ENCODE measurements at places on chromosomes 16 and 17.

- DNase-seq, result no peak
These were observed 6.7 kb downstream of the SNN start for GRCh38 chr16:11674818-11675560.

DNA sequence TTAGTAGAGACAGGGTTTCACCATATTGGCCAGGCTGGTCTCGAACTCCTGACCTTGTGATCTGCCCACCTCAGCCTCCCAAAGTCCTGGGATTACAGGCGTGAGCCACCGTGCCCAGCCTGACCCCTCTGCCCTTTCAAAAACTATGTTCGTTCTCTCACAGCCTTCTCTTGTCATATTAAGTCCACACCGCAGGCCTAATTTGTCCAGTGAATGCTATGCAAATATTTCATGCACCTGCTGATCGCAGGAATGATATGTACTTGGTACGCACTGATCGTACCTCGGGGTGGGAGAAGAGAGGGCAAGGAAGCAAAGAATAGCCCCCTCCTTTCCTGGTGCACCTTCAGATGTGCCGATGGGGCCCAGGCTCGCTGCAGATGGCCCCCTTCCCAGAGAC lies 3.0 kb upstream of the BIRC5 start:
- no peak for DNase-seq

DNA sequence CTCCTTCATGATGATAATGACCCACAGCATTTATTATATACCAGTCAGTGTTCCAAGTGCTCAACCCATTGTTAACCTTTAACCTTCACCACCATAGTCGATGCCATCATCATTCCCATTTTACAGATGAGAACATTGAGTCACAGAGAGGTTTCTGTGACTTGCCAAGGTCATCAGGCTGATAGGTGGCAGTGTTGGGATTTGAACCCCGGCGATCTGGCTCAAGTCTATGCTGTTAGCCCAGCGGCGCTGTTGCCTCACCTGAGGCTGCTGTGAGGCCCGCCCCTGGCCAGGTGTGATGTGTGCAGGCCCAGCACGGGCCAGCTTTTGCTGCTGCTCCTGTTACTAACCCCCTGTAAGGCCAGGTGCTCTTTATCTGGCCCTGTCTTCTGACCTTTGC lies 101.2 kb downstream of the OR1D5 start:
- DNase-seq, result no peak

- DNase-seq, result no peak
These were observed 31.3 kb upstream of the MRPS23 start for GRCh38 chr17:57881143-57881542.

DNA sequence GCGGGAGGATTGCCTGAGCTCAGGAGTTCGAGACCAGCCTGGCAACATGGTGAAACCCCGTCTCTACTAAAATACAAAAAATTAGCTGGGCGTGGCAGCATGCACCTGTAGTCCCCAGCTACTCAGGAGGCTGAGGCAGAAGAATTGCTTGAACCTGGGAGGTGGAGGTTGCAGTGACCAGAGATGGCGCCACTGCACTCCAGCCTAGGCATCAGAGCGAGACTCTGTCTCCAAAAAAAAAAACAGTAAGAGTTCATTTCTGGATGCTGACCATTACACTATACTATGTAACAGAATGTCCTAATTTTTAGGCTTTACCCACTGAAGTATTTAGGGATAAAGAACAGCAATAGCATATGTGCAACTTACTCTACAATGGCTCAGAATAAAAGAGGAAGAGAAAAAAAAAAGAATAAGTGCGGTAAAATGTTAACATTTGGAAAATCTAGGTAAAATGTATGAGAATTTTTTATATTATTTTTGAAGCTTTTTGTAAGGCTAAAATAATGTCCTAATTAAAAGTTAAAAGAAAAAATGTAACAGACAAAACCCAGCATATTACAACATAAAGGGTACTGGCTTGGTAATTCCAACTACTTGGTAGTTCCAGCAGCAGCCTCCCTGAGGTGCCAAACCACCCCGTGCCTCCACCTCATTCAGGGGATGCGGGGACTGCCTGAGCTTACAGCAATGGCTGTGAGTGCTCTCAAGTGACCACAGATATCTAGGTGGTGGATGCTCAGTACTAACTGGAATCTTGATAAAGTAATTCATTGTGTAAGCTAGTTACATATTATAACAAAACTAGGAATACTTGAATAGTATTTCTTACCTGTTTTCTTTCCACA lies 10.9 kb downstream of the COPS3 start:
- DNase-seq, result no peak

- no peak for DNase-seq
These were observed 100.2 kb upstream of the SDK2 start for GRCh38 chr17:73744411-73744810.

- DNase-seq, result no peak
These were observed 23.0 kb downstream of the CARHSP1 start for GRCh38 chr16:8845699-8846298.

GRCh38 chr16:89256651-89257254 lies 39.2 kb downstream of the ZNF778 start:
- peak; percentile 60 for DNase-seq

DNA sequence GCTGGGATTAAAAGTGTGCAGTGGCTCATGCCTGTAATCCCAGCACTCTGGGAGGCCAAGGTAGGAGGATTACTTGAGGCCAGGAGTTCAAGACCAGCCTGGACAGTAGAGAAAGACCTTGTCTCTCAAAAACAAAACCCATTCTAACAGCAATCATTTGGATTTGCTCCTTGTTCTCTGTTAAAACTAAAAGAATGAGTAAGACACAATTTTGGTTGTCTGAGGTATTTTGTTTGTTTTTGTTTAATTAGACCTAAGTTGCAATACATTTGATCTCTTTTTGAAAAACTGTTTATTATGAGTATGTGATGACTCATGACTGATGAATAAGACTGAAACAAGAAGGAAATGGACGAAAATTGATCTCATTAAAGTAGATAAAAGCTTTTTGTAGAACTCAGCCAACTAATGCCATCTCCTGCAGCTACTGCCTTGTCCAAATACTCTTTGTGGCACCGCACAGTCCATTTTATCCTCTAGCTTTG lies 29.0 kb downstream of the GLG1 start:
- DNase-seq, result no peak

DNA sequence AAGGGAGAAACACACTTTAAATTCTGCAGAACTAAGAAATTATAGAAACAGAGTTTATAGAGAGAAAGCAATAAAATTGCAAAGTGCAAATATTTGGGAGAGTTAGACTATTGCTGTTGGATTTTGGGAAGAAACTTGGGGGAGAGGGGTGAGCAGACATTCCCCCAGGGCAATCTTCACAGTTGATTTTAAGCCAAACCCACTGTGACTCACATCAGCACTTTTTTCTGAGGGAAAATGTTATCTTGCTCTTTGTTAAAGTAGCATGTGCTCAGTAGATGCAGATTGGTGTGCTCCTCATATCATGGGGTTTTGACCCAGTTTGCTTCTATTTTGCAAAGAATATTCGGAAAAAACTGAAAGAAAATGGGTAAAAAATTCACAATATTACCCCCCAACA lies 367.6 kb downstream of the CDH11 start:
- no peak for DNase-seq

DNA sequence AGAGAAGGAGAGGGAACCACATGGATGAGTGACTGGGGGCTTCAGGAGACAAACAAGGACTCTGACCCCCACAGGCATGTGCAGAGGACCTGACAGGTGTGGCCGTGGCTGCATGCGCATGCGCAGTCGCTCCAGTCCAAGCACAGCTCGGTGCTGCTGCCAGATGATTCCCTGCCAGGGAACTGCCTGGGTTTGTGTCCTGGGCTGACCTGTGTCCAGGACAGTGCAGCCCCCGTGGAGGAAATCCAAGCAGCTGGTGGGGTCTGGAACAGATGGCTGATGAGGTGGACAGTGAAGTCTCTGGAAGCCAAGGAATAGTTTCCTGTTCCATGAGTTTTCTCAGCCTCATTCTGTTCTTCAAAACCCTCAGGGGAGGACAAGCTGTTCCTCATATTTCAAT lies 27.3 kb downstream of the LASP1 start:
- no peak for DNase-seq

GRCh38 chr17:7673239-7673638 lies 14.1 kb downstream of the TP53 start:
- no peak for DNase-seq

DNA sequence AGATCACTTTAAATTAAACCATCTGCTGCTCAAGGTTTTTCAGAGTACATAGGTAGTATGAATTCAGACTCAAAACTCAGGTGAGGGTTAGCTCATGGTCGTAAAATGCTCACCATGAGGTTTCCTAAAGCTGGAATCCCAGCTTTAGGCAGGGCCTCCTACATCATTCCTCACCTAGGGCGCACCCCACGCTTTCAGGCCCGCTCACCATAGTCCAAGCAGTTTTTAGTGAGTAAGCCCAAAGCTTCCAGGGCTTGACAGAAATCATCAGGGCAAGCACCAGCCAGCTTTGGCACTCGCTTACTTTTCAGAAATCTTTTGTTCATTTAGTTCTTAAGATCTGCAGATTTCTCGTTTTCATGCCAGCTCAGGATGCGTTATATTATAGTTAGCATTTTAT lies 89.8 kb downstream of the HIC1 start:
- DNase-seq, result no peak

- DNase-seq, result no peak
These were observed 40.0 kb downstream of the RFFL start for GRCh38 chr17:35023538-35023937.

- DNase-seq, result peak; percentile 86
These were observed 14.4 kb upstream of the FAAP100 start for GRCh38 chr17:81566461-81567126.

- no peak for DNase-seq
These were observed 439 bp upstream of the TMEM231 start for GRCh38 chr16:75556431-75556950.

DNA sequence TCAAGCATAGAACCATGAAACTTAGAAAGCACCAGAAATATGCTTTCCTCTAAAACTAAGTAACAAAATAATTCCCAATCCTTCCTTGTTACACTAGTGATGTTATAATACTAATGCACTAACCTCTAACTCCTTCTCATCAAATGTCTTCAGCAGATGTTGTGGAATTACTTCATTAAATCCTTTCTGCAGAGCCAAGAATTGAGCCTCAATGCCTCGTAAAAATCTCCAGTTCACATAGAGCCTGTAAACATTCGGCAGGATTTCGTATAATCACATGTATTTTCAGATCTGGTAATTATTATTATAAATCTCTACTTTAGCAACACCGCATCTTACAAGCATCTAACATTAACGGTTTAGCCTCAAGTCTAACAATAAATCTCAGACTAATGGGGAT lies 44.7 kb downstream of the CEP95 start:
- DNase-seq, result no peak

DNA sequence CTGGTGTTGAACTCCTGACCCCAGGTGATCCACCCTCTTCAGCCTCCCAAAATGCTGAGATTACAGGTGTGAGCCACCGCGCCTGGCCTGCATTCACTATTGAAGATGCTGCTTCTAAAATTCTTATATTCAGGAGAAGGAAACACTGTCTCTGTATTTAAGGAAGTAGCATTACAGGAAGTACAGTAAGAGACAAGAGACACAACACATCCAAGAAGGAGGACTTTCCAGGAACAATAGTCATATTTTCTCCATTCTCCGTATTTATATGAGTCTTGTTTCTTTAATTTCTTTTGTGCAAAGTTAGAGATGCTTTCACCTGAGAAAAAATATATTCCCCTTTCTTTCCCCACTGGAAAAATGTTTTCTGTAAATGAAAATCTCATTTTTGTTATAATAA lies 18.3 kb upstream of the ABCA3 start:
- no peak for DNase-seq

DNA sequence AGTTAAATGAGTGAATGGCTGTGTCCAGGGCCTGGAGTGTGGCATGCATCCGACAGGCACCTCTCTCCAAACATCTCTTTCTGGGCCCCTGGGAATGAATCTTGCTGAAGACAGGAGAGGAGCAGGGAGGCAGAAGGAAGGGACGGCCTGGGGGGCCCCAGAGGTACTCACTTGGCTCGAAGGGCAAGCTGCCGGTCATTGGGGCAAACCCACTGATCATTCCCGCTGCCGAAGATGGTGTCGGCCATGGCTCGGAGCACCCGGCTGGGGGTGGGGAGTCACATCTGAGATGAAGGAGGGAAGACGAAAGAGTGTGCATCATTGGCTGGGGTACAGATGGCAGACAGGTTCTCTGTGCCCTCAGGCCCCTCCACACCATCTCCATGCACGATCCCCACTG lies 25.3 kb downstream of the RPH3AL start:
- DNase-seq, result no peak

DNA sequence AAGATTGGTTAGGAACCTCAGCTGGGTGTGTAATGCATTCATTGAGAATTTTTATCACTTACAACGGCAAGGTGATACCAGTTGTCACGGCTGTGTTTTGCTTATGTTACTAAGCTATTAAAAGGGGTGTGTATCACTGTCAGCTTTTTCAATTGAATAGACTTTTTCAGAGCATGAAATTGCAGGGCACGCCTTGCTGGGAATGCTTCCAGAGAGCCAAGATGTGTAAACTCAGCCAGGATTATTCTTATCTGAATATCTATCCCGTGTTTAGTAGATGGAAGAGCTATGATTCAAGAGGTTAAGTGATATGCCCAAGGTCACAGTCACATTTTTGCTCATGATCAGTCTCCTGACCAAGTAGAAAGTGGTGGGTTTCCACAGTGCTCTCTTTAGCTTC lies 6.6 kb upstream of the TEKT3 start:
- peak; percentile 83 for DNase-seq

DNA sequence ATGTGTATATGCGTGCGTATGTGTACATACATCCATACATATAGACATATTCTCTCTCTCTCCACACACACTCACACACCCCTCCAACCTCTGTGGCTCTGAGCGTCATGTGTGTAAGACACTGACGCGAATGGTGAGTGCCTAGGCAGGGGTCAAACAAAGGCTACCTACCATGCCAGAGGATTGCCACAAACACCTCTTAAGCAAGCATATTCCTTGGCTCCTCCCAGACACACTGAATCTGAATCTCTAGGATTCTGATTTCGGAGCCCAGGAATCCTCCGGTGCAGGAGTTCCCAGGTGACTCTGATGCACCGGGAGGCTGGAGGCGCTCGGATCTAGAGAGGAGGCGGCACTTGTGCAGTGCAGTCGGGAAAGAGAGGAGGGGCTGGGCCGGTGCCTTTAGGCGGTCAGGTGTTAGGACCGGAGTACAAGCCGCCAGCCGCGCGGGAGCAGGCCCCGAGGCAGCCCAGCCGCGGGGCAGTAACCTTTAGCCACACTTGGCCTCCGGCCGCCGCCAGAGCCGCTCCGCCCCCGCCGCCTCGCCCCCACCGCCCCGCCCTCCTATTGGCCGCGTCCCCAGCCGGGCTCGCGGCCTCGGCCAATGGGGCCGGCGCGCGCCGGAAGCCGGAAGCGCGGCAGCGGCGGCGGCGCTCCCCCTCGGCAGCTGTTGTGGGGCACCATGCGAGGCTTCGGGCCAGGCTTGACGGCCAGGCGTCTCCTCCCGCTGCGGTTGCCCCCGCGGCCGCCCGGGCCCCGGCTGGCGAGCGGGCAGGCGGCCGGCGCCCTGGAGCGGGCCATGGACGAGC lies at the start of gene MLYCD:
TSS of gene MLYCD (plus strand) at position 653 of the 809 bp plus-strand sequence. CDS start at position 683, 30 bp downstream.
- DNase-seq, result peak; percentile 67

GRCh38 chr17:58576679-58577367 lies 62.4 kb upstream of the MTMR4 start:
- no peak for DNase-seq

Measured in NCI-H1092 treated with DMSO at 0.1 percent for 48 hours (cell line).